ENCODE measurements at places on chromosomes 7 and 10. TPM values are rescaled to one million over a fixed set of nuclear protein-coding genes. Genes with fewer than 3 reads are reported as not detected.

- DNase-seq, result no peak
These were observed 23.2 kb downstream of the DPCD start for GRCh38 chr10:101611096-101611905.

DNA sequence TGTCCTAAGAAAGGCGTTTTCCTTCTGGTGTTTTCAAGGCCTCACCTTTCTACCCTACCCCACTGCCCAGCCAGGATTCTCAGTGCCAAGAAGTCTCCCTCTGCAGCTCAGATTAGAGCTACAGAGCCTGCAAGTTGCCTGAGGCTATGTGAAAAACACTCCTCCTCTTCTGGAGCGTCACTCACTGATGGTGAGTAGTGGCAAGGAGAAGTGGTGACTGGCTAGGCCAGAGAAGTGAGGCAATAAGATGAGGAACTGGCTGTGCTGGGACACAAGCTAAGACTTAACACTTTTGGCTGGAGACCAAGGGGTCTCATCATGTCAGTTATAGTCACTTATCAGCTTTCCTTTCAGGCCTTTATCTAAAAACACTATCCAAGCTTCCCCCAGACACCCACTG is 86.7 kb upstream of the PRKAR2B start:
- DNase-seq, result no peak

DNA sequence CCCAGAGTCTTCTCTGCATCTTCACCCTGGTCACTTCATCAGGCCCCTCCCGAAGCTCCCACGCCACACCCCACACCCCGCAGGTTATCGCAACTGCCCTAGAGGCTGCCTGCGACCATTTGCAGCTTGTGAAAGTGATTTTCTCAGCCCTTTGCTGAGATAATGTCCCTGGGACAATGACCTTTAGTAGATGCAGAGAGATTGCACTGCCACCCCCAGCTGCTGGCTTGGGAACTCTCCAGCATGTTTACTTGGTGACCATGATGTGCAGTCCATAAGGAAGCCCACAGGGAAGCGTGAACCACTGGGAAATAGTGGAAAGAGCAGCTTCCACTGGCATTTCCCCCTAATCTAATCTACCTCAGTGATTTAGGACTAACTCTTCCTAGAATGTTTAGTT is 97.3 kb downstream of the WNT2 start:
- no peak for DNase-seq

DNA sequence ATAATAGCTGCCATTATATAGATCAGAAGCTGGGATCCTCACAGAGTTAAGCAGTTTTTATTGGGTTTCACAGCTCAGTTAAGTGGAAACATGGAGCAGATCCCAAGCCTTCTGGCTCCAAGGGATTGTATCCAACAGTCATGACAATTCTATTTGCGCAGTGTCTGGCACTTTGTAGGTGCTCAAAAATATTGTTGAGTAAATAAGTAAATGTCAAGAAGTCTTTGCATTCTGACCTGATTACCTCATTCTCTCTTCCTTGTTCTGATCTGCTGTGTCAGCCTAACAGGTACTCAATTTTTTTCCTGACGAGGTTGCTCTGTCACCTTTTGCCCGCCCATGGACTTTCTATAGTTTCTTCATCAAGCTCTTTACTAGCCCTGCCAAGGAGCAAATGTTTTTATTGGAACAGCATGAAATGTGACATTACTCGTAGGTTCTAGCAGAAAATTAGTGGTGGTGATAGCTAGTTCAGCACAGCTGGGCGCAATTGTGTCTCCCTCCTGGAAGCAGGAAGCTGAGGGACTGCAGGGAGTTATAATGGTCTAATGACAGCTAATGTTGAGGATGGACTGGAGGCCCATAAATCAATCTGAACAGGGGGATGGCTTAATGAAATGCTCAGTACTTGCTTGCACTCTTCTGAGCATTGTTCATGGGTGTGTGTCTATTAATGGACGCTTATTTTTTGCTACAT is 680.2 kb downstream of the CCSER2 start:
- DNase-seq, result no peak

- DNase-seq, result no peak
These were observed 271.5 kb upstream of the ZWINT start for GRCh38 chr10:56632537-56632936.

DNA sequence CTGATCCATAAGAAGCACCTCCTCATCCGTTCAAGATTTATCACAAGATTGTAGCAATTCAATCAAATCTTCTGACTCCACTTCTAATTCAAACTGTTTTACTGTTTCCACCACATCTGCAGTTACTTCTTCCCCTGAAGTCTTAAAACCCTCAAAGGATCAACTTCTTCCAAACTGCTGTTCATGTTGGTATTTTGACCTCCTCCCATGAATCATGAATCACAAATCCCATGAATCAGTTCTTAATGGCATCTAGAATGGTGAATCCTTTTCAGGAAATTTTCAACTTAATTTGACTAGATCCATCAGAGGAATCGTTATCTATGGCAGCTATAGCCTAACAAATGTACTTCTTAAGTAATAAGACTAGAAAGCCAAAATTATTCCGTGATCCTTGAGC is 122.3 kb downstream of the IMMP2L start:
- DNase-seq, result no peak

DNA sequence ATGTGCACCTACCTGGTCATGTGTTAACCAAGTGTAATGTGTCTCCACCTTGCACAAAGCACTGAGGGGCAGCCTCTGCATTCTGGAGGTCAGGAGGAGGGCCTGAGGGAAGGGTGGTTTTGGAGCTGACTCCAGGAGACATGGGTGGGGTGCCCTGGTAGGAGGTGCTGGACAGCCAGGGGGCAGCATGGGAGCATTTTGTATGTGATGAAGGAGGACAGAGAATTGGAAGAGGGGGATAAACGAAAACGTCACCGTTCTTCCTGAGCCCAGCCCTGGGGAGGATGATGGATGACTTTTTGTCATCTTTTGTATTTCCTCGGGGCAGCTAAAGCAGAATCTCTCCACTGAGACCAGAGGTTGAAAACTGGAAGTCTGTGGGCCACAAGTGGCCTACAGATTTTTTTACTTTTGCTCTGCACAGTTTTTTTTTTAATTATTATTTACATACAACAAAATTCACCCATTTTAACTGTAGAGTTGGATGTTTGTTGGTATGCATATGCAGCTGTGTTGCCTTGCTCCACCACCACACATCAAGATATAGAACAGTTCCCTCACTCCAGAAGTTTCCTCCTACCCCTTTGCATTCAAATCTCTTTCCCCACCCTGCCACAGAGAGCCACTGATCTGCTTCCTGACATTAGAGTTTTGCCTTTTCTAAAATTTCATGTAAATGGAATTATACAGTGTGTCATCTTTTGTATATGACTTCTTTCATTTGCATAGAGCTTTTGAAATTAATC is 242.5 kb downstream of the VTI1A start:
- peak; percentile 66 for DNase-seq

DNA sequence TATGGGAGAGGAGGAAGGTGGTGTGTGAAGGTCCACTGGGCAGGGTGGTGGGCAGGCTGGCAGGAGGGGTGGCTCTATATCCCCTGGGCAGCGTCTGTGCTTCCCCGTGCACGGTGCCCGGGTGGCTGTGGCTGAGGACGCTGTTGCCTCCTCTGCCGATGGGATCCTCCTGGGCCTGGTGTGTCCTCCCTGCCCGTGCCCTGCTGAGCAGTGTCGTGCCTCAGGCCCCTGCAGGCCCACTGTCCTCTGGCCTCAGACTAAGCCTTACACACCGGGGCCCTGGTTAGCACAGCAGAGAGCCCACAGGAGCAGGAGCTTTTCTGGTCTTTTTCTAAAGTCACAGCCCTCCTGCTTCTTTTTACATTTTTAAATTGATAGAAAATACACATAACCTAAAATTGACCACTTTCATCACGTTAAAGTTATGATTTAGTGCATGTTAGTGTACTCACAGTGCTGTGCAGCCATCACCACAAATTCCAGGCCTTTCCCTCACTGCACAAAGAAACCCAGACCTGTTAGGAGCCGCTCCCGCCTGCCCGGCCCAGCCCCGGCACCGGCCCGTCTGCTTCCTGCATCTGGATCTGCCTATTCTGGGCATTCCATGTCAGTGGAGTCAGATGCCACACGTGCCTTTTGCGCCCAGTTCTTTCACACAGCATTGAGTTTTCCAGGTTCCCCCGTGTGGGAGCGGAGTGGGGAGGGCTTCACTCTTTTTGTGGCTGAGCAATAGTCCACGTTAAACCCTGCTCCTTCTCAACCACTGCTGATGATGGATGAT is 19.4 kb downstream of the PFKFB3 start:
- DNase-seq, result no peak

The TMEM140 gene
- 6.1 TPM for total RNA-seq

The HACD1 gene
- total RNA-seq, result 37.2 TPM

The AMZ1 gene
- 0.11 TPM for total RNA-seq

The SSC4D gene
- 1.6 TPM for total RNA-seq

The STX1A gene
- total RNA-seq, result 28.6 TPM
